ENCODE measurements at places on chromosomes 7 and 10. TPM values are rescaled to one million over a fixed set of nuclear protein-coding genes. Genes with fewer than 3 reads are reported as not detected.

The SLC29A3 gene
- total RNA-seq, result 2.1 TPM

The FAM25G gene
- not detected for total RNA-seq

The ZPBP gene
- not detected for total RNA-seq

The SUPV3L1 gene
- total RNA-seq, result 30.4 TPM

The PCLO gene
- total RNA-seq, result 0.72 TPM

Data from thoracic aorta endothelial cell (primary cell).